ENCODE measurements at places on chromosomes 11 and 22.

- no peak for DNase-seq
Observed at GRCh38 chr11:131695889-131696429, 325.5 kb downstream of the NTM start.

- no peak for DNase-seq
Observed at GRCh38 chr11:11567936-11568650, 53.7 kb downstream of the GALNT18 start.

GRCh38 chr22:22166941-22167713, 77.5 kb upstream of the VPREB1 start:
- no peak for DNase-seq

GRCh38 chr11:57473285-57473841, 13.0 kb downstream of the RTN4RL2 start:
- DNase-seq, result no peak

- peak; percentile 67 for DNase-seq
Observed at GRCh38 chr11:65488273-65489034, 10.4 kb upstream of the MALAT1 start.

DNA sequence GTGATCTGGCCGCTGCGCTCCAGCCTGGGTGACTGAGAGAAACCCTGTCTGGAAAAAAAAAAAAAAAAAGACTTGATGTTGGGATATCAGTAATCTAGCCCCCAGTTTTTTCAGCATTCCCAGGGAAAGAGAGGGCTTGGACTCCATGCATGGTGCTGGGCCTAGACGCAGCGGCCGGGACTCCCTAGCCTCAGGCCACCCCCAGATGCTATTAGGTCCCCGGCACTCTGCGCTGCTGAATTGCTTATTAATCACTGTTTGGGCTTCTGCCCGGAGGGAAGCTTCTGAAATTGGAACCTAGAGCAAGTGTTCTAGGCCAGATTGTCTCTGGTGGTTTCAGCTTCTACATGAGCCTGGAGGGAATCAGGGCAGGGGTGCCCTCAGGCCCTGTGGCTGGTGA, 39.0 kb downstream of the SLCO2B1 start:
- DNase-seq, result no peak

DNA sequence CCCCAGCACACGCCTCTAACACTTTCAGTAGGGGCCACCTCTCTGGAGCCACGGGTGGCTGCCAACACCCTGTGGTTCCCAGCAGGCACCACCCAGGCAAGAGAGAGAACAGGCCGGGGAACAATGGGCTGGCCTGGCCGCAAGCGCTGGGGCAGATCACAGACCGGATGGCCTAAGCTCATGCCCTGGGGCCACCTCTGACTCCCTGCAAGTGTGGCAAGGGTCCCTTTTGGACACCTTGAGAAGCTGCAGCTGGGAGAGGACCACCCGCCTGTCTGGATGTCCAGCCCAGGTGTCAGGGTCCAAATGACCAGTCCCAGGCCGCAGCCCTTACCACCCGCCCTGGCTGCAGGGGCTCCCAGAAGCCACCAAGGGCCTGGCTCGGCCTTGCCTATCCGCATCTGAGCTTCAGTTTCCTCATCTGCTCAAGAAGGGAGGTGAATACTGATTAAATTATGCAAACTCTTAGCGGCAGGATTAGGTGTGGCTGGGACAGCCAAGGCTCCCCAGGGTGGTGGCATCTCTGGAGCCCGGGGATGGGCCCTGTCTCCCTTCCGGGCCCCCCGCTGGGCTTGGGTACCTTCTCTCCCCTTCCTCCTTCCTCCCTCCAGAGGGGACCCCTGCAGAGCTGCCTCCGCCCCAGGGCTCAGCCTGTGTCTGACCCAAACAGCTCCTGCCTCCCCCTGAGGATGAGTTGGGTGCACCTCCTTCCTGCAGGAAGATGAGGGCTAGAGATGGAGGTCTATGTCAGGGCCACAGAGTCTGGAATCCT, 785 bp upstream of the SUSD2 start:
- no peak for DNase-seq

- no peak for DNase-seq
Observed at GRCh38 chr11:78759071-78759470, 184.4 kb upstream of the NARS2 start.

GRCh38 chr11:36108881-36109589, 165.2 kb downstream of the LDLRAD3 start:
- no peak for DNase-seq

DNA sequence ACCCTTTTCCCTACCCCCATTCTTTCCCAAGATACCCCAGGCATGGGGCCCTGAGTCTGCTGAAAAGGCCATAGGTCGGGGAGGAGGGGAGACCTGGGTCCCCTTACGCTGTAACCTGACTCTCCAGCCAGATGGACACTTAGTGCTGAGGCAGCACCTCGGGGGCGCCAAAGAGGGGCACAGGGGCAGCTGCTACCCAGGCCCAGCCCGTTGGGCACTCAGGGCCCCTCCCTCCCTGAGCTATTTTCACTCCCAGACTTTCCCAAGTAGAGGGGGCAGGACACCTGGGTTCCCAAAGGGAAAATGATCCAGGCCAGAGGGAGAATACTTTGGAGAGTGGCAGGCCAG, 933 bp downstream of the ACTN3 start:
- DNase-seq, result peak; percentile 29

DNA sequence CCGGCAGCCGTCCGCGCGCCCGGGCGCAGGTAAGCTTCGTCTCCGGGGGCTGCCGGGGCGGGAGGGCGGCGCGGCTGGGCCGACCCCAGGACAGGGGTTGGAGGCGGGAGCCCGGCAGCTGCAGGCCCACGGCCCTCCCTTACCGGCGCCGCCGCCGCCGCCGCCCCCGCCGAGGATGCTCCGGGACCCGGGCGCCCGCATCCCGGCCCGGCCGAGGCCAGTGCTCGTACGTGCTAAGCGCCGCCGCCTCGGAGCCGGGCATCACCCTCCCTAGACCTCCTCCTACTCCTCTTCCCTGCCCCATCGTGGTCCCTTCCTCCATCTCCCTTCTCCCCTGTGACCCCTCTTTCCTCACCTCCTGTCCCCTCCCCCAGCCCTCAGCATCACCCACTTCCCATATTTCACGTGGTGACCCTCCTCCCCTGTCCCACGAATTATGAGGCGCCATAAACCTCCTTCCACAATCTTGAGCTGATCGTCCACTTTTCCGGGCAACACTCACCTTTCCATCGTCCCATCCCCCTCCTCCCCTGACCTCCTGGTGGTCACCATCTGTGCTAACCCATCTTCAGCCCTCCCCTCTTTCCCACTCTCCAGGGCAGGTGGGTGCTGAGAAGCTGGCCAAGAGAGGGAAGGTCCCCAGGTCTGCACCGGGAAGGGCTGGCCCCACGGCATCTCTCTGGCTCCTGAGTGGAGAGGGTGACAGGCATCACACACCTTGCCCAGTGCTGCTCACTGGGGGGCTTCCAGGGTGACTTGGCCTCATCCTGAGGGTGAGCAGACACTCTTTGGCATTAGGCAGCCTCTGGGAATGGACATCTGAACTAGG, 612 bp downstream of the ASPHD2 start:
- DNase-seq, result peak; percentile 33

DNA sequence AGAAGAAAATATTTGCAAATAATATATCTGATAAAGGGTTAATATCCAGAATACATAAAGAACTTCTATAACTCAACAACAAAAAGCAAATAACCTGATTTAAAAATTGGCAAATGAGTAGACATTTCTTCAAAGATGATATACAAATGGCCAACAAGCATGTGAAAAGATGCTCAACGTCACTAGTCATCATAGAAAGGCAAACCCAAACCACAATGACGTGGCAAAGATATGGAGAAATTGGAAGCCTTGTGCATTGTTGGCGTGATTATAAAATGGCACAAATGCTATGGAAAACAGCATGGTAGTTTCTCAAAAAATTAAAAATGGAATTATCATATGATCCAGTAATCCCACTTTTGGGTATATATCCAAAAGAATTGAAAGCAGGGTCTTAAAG, 466.3 kb downstream of the TBC1D22A start:
- DNase-seq, result no peak

DNA sequence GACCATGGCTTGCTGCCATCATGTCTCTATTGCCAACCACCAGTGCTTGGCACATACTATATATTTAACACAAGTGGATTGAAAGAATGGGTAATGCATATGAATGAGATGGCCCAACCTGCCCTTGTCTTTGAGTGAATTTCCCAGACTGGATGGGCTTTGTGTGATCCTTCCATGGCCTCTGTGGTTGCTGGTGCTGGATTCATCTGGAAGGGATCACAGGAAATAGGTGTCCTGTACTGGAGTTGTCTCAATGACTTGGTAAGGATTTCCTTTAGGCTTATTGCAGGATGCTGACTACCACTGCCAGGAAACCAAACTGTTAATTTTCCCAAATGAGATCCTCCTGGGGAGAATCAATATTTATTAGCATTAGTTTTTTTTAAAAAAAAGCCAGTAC, 328.6 kb downstream of the TMEM135 start:
- DNase-seq, result no peak

DNA sequence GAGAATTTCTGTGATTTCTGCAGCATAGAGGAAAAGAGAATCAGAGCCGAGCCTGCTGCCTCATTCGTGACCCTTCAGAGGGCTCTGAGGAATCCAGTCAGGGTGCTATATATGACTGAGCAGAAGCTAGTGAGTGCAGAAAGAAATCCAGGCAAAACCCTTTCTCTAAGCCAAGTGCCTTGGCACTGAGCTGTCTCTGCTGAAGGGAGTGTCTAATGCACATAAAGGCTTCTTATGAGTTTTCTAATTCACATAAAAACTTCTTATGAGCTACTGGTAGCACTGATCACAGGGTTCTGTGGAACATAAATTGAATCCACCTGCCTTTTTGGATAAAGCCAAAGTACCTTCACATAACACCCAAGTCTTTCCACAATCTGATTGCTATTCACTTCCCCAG, 785.7 kb upstream of the CCDC90B start:
- no peak for DNase-seq
